Activated CD8-positive, alpha-beta T cell treated with anti-CD3 and anti-CD28 coated beads for 36 hours (primary cell): ENCODE measurements at places on chromosomes 3 and 15.

DNA sequence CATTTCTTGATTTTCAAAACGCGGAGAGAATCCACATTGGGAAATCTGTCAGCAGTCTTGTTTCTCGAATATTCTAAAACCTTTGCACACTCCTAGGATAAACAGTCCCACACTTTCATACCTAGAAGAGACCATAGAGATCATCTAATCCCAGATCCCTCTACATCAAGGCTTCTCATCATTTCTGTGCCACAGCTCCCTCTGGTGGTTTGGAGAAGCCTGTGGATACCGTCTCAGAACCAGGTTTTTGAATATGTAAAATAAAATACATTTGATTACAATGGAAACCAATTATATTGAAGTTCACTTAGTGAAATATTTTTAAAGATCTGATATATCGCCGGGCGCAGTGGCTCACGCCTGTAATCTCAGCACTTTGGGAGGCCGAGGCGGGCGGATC, 211.9 kb upstream of the GOLGA6L4 start:
- H3K27ac ChIP-seq, result no peak overlapping the region
- DNase-seq, result peak; percentile 47
- H3K27me3 ChIP-seq, result peaks cover 11% of the 10 kb centered on the region
- no peak overlapping the region for H3K4me3 ChIP-seq
- H3K4me1 ChIP-seq, result no peaks in the 10 kb centered on the region

DNA sequence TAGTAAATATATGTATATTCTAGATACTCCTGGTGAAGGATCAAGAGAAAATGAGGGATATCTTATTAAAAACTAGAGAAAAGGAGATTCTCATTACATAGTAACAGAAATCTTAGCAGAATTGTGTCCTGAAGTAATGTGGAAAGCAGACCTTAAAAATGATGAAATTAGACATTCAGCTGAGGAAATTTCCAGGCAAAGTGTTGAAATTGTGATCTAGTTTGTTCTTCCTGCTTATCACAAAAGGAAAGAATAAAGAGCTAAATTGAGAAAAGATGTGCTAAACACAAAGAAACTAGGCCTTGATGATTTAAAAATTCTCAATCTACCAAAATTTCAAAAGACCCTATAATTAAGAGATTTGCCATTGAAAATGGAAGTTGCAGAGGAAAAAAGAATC, 362.6 kb upstream of the PLSCR5 start:
- DNase-seq, result no peak
- no peaks in the 10 kb centered on the region for H3K36me3 ChIP-seq
- H3K27me3 ChIP-seq, result no peaks in the 10 kb centered on the region
- no peak overlapping the region for H3K27ac ChIP-seq

GRCh38 chr15:45094358-45094730, 19.6 kb downstream of the DUOX2 start:
- H3K27ac ChIP-seq, result no peak overlapping the region
- H3K27me3 ChIP-seq, result peaks cover 15% of the 10 kb centered on the region
- DNase-seq, result no peak
- no peaks in the 10 kb centered on the region for H3K4me1 ChIP-seq

DNA sequence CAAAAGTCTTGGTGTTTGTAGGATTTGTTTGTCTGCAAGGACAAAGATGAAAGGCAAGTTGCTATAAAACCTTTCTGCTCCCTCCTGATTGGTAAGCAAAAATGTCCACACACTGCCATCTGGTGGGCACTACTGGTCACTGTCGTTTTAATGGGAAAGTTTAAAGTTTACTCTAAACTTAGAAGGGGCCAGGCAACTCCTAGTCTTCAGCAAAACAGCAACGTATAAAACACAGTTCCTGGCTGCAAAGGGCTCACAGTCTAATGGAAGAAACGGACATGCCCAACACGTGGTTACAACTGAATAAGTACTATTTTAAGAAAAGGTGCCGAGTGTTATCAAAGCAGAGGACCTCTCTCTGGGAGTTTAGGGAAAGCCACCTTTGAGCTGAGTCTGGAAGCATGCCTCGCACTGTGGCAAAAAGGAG, 23.7 kb upstream of the TPRG1 start:
- peaks cover 24% of the 10 kb centered on the region for H3K4me1 ChIP-seq
- DNase-seq, result peak; percentile 81
- H3K27ac ChIP-seq, result no peak overlapping the region
- no peaks in the 10 kb centered on the region for H3K36me3 ChIP-seq

- H3K36me3 ChIP-seq, result no peaks in the 10 kb centered on the region
- no peak overlapping the region for H3K4me3 ChIP-seq
- peak; percentile 22 for DNase-seq
- no peaks in the 10 kb centered on the region for H3K27me3 ChIP-seq
- no peak overlapping the region for H3K27ac ChIP-seq
Measured at GRCh38 chr3:98612587-98612986, 19.2 kb upstream of the CPOX start.

GRCh38 chr3:156341332-156341731, 213.6 kb downstream of the SSR3 start:
- H3K4me1 ChIP-seq, result peaks cover 2% of the 10 kb centered on the region
- H3K27me3 ChIP-seq, result peaks cover 12% of the 10 kb centered on the region
- no peak overlapping the region for H3K27ac ChIP-seq
- no peak for DNase-seq
- H3K4me3 ChIP-seq, result no peak overlapping the region
- no peaks in the 10 kb centered on the region for H3K36me3 ChIP-seq

DNA sequence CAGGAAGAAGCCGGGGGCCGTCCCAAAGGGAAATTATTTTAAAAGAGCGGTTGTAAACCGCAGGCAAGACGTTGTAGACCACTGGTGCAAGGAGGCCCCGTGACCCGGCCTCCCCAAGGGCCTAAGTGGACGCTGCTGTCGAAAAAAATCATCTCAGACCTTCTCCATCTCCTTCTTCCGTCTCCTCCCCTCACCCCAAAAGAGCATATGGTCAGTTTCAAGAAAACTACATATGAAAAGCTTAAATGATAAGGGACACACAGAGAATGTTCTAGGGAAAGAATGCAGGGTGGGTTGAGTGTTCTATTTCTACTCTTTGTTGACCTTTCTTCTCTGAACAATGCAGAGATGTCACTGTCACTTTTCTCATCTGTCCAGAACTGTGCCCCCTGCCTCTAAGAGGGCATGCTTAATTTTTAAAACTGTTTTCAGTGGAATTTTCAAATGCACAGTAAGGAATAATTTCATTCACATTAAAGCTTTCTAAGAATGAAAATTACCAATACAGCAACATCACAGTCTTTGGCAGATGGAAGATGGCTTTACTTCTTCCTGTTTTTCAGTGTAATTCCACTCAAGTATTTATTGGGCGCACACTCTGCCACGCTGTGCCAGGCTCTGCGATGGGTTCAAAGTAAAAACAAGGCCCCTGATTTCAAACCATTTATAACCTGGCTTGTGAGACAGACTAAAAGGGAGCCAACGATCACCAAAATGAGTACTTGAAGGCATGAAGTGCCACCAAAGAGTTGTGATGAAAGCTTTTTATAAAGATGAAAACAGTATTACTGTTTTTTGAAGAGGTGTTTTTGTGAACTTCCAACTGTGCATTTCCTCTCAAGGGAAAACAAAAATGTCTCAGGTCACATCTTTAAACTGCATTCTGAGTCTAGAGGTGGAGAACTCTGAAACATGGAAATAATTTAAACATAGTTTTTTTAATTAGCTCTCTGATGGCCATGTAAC, 891 bp upstream of the TOP2B start:
- peaks cover 43% of the 10 kb centered on the region for H3K4me1 ChIP-seq
- H3K4me3 ChIP-seq, result peak overlapping the region; percentile 96
- peak overlapping the region; percentile 99 for H3K27ac ChIP-seq

- no peak overlapping the region for H3K4me3 ChIP-seq
- H3K27ac ChIP-seq, result no peak overlapping the region
- no peak for DNase-seq
- no peaks in the 10 kb centered on the region for H3K4me1 ChIP-seq
- H3K27me3 ChIP-seq, result peaks cover 19% of the 10 kb centered on the region
Measured at GRCh38 chr15:51108933-51109550, 14.3 kb upstream of the TNFAIP8L3 start.
